ENCODE measurements at places on chromosomes 3 and 15.

GRCh38 chr3:127274200-127274760, 13.6 kb downstream of the PRR20G start:
- no peak for DNase-seq

GRCh38 chr15:73655724-73656123, 22.5 kb upstream of the NPTN start:
- DNase-seq: no peak

DNA sequence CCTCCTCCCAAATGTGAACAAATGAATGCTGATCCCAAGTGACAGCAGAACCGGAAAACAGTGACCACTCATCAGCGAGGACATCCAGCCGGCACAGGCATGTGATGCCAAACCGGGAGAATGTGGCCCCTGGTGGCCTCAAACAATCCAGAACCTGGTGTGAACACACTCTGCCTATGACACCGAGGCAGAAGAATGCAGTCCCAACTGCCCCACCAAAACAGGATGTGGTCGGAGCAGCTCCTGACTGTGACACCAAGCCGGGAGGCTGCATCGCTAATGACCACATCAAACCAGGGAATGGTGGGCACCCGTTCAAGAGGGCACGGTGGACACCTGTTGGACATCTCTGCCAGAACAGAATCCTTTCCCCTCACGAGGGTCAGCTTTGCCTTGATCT, 15.4 kb downstream of the SCN5A start:
- DNase-seq: no peak

- DNase-seq: no peak
Measured at GRCh38 chr15:29635513-29636098, 186.7 kb downstream of the TJP1 start.

- no peak for DNase-seq
Measured at GRCh38 chr3:114904633-114905032, 242.5 kb downstream of the ZBTB20 start.

DNA sequence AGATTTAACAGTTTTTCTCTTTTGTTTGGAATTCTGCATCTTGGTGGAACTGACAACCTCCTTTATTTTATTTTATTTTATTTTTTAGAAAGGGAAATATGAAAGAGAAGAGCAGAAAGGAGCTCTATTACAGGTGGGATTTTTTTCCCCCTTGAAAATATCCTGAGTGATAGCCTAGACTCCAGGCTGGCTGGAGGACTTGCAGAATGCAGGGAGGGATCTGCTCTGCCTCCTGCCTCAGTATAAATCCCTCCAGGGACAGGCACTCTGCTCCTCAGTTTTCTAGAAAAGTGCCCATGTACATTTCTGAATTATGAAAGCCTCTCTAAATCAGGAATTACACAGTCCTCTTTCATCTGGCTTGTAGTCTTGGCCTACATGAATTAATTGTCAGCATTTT, 173.7 kb downstream of the TMEM108 start:
- no peak for DNase-seq

DNA sequence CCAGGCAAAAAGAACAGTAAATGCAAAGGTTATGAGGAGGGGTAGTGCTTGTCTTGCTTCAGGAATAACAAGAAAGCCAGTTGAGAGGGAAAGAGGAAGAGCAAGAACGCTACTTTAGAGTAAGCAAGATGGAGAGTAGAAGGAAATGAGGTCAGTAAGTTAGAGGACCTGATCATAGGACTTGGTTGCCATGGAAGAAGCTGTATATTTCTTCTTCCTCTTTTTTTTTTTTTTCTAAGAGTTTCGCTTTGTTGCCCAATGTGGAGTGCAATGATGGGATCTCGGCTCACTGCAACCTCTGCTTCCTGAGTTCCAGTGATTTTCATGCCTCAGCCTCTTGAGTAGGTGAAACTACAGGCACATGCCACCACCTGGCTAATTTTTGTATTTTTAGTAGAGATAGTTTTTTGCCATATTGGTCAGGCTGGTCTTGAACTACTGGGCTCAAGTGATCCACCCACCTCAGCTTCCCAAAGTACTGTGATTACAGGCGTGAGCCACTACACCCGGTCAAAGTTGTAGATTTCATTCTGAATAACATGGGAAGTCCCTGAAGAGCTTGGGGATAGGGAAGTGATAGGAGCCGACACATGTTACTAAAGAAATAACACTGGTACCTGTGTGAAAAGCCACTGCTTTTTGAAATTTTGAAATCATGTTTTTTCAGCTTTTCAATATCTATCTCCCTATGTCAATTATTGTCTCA, 527.9 kb upstream of the NAALADL2 start:
- DNase-seq: no peak

DNA sequence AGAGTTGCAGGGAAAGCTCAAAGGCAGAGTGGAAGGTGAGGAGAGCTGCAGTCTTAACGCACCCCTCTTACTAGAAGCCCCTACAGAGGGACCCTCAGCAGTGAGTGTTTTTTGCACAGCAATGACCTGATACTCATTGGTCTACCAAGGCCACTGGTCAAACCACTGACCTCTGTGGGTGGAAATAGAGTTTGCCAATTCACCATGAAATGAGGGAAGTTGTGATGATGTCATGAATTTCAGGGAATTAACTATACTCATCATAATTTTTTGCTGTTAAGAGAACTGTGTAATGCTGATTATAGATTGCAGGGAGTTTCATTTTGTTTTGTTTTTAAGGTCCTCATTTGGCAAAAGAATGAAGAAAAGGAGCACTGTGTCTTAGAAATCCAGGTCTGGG, 101.7 kb upstream of the SMAD3 start:
- DNase-seq: no peak

GRCh38 chr15:85473455-85473854, 93.1 kb downstream of the AKAP13 start:
- no peak for DNase-seq

GRCh38 chr15:74870436-74871215, 2.5 kb downstream of the SCAMP2 start:
- DNase-seq: no peak

DNA sequence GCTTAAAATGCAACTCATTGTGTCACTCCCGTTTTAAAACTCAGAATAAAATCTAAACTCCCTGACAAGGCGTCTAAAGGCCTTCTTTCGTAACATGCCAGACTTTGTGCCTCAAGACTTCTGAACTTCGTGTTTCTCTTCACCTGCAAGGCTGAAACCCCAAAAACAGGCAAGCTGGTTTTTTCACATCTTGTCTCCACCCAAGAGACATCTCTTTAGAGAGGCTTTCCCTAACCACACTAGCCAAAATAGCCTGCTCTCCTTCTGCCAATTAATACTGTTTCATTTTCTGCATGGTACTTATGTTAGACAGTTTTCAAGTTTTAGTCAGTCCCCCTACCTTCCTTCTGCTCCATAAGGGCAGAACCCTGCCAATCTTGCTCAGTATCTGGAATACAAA, 41.6 kb downstream of the RAF1 start:
- DNase-seq: no peak

DNA sequence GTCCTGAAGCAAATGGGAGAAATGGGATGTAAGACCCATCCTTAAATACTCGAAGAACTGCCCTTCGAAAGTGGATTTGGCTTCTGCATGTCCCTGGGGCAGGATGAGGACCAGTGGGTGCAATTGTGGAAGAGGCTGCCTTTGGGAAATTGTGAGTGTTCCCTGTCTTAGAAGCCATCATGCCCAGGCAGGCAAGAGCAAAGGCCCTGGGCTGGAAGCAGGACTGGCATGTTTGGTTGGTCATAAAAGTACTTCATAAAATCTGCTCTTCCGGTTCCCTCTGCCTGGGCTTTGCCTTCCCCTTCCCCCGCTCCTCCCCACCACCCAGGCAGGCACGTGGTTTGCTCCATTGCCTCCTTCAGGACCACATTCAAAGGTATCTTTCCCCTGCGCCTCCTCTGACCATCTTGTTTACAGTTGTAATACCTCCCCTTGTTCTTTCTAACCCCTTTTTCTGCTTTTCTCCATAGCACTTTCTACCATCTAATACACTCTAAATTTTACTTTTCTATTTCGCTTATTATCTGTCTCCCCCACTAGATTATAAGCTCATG, 8.3 kb downstream of the MINAR1 start:
- DNase-seq: no peak

- no peak for DNase-seq
Measured at GRCh38 chr3:87696124-87697013, 362.4 kb downstream of the CGGBP1 start.

DNA sequence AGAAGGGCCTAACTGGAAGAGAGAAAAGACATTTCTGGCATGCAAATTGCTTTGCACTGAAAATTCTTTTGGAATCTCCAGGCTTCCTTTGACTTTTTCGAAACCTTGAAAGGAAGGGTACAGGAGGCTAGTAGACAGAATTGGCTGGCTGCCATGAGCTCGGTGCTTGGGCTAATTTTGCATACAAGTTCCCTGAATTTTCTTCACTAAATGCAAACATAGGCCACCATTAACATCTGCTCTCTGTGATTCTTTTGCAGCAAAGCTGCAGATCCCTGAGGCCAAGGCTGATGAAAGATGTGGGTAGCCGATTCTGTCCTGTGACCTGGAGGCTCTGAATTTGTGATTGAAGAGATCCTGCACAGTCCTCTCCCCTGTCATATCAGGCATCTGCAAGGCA, 247.8 kb upstream of the MCTP2 start:
- DNase-seq: no peak

GRCh38 chr15:80404057-80404760, at the start of gene ARNT2:
ARNT2 (plus strand) TSS chr15:80404382; CDS start chr15:80404516, 134 bp downstream.
- no peak for DNase-seq

DNA sequence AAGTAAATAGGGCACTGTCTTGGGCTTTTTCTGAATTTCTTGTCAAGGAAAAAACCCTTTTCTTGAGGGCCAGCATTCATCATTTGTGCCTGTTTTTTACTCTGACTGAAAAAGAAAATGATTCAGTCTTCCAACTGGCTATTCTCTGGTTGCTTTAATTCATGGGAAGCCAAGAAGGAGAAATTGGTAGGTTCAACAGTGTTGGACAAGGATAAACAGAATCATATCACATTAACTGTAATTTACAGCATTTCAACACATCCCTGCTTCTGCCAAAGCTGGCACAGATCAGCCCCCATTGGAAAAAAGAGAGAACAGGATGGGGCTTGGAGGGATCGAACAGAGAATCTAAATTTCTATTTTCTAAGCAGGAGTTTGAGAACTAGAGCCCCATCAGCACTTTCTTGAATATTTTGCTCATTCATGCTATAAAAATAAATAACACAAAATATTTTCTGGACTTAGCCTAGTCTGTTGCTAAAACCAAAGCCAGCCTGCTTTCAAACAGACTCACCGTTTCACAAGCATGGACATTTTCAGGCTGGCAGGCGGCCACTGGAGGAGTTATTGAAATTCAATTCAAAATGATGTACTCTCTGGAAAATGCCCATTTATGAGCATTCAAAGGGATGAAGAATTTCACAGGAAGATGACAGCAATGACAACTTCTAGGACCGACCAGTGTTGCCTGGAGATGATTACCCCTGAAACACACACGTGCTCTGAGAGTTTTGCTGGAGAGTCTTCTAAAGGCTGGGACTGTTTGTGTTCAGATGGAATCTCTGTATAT, 181.2 kb downstream of the WNT5A start:
- DNase-seq: no peak

DNA sequence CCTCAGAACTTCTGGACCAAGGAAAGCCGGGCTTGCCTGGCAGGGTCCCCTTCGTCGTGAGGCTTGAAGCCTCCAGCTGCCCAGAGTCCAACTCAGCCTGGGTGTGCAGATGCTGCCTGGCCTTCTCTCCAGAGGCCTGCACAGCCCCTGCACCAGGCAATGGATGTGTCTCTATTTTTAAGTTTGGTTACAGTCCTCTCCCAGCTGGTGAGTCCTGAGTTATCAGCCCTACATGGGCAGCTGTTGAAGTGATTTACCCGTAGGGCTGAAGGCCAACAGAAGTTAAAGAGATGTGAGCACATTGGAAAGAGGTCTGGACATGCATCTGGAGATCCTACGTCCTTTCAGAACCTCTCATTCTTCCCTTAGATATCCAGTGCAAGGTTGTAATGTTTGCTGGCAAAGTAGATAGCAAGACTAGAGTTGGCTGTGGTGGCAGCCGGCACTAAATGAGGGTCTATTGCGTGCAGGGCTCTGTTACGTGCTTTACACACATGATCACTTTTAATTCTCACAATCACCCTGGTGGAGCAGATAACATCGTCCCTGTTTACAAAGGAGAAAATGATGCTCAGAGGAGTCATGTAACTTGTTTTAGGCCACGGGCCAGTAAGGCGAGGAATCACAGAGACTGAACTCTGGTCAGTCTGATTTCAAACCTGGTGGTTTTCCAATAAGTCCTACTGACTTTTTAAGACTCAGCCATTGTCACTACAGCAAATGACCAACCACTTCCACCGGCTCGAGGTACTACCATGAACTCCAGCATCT, 9.9 kb downstream of the FYCO1 start:
- no peak for DNase-seq

GRCh38 chr15:64247906-64248541, 85.2 kb upstream of the PPIB start:
- no peak for DNase-seq

DNA sequence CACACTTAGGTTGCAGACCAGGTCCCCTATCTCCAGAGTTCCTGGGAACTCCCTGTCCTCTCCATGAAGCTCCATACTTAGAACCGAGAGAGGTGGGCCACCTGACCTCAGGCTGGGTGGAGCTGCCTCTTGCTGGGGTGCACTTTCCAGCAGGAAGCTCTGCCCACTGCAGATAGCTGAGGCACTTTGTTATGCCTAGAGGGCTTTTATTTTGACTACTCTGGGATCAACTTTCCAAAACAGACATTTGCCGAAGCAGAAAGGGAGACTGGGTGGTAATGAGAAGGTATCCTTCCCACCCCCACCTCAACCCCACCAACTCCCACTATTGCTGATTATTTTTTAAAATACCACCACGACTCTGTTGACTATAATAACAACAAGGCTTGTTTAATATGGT, 54.7 kb downstream of the CLDN11 start:
- no peak for DNase-seq

GRCh38 chr15:25849157-25849921, 13.8 kb downstream of the ATP10A start:
- peak; percentile 58 for DNase-seq

DNA sequence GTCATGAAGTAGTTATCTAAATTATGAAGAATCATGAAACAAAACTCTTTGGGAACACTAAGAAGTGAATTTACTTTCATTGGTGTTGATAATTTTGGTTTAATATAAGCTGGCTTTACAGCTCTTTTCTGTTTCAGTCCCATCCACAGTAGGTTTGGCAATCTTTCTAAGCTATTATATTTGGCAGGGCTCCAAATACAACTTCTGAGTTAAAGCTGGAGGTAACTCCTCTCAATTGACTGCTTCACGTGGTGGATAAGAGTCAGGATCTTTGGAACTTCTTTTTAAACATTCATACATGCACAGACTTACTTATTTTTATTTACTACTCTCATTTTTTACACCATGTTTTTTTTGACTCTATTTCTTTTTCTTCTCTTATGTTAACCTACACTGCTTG, 106.5 kb upstream of the EPHA3 start:
- no peak for DNase-seq

DNA sequence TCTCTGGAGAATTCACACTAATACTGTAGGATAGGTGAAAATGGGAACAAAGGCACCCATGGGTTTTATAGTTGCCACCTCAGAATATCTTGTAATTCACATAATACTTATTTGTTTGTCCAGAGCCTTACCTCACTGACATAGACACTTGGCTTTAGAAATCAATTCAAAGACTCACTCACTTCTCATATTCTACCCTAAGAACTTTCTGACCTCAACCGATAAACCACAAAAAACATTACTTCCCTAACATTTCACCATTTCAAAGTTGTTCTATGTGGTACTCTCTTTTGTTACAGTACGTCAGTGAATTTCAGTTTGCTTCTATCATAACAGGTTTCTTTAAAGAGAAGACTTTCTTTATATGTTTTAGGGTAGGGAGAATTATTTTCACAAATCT, 359.3 kb downstream of the IGSF11 start:
- DNase-seq: no peak

GRCh38 chr3:72258361-72259141, 473.6 kb upstream of the PROK2 start:
- no peak for DNase-seq
